ENCODE measurements at places on chromosomes 4 and X. TPM values are rescaled to one million over a fixed set of nuclear protein-coding genes. Genes with fewer than 3 reads are reported as not detected.

- no peak for ATAC-seq
These were observed 1269.0 kb downstream of the FSTL5 start for GRCh38 chr4:160894809-160895208.

- no peak for ATAC-seq
These were observed 22.3 kb downstream of the TMPRSS11D start for GRCh38 chr4:67861513-67861912.

DNA sequence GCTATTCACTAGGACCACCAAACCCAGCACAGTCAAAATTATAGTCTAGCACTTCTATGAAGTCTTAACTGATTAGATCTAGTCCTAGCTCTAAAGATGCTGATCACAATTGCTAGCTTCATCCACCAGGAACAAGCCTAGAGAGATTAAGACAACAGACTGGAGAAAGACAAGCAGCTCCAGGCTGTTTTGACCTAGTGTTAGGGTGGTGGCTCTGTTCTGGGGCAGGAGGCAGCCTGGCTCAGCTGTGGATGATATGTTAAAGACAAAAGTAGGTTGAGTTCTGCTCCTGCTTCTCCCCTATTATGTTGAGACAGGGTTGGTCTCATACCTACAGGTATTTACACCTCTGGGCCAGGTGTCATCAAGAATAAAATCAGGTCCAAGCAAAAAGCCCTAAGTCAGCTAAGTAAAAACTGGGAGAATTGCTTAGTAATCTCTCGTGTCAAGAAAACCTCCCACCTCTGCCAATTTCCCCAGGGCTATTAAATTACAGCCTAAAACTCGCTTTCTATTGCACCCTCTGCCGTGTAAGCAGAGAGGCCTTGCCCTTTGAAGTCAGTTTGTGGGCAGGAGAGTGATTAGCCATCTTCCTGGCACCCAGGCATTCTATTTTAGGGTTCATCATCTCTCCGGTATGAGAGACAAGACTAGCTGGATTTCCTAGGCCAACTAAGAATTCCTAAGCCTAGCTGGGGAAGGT, 39.9 kb downstream of the RAB40AL start:
- no peak for ATAC-seq

Gene SHOX
- 0.14 TPM for total RNA-seq

- ATAC-seq = no peak
These were observed 44.4 kb upstream of the STOX2 start for GRCh38 chr4:183860731-183861130.

Gene BST1
- 1.2 TPM for total RNA-seq

DNA sequence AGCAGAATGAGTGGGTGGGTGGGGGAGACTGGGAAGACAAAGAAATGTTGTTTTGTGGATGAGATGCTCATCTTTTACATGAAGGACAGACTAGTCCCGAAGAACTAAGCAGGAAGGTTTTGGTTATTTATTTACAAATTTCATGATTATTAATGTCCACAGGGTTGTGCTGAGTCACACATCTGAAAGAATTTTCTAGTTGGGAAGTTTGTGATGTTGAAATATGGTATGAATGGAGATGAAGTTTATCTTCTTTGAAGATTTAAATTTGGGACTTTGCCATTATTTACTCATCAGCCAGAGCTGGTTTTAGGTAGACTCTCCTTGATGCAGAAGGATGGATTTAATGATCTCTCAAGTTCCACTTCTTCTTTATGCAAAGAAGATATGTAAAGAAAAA, 75.5 kb downstream of the MOSPD2 start:
- ATAC-seq = no peak

Gene NR0B1
- total RNA-seq = 0.43 TPM

DNA sequence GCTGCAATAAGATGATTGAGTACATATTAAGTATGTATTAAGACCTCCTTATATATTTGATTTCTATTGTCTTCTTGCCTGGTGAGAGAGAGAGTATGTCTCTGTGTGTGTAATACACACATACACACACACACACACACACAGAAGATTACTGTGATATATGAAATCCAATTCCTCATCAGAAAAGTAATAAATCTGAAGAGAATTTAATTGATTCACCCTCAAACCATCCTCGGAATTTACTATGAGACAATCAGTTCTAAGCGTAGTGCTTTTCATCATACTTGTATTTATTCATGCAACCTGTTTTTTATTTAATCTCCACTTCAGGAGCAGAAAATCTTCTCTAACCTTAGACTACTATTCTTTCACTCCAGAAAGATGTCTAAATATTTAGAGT, 62.3 kb upstream of the TLL1 start:
- no peak for ATAC-seq

Gene LUZP4
- total RNA-seq = not detected

Gene CENPU
- total RNA-seq = 30.1 TPM

Measured in motor neuron (in vitro differentiated cells).